ENCODE measurements at places on chromosomes 11 and 22.
A peak's percentile ranks its signal among the peaks of the same experiment; 100 is the strongest.

DNA sequence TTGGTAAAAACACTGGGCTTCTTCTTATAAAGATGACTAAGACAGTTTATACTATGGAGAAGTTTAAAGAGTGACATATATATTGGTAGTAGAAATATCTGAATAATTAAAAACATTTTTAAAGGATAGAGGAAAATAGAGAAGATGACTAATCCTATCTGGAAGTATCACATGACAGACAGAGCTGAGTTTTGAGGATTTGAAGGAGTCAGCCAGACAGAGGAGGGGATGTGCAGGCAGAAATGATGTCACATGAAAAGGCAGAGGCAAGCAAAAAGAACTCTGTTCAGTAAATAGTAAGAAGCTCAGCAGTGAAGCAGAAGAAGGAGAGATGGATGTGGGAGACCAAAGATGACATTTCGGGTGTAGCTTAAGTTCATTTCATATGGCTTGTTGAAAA, 1.6 kb downstream of the OR10A2 start:
- no peak for DNase-seq

DNA sequence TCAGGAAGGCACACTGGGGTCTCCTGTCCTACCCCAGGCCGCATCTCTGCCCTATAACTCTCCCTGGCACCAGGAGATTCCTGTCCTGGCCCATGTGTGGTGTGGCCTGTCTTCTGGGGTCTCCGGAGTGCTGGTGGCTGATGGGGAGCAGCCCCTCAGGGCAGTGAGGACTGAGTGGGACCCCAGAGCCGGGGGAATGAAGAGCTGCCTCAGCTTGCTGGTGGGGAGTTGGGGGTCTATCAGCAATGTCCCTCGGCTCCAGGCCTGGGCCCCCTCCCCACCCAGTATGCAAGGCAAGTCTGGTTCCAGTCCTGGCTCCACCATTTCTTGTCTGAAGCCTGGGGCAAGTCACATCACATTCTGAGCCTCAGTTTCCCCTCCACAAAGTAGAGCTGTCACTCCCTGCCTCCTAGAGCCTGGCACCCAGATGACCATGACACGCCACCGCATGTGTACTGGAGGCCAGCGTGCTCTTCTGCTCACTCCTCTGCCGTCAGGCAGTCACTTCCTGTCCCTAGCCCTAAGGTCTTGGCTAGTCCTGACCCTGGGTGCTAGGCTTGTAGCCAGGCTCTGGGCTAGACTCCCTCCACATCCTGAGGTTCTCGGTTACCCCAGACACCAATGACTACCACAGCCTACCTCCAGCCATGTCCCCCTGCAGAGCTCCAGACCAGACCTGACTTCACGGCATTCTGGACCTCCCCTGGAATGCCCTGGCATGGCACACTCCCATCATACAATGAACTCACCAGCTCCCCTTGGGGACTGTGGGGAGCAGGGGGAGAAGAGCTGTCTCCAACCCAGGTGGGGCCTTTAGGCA, 12.8 kb downstream of the ARAP1 start:
- no peak for DNase-seq

GRCh38 chr11:68506908-68507307, 46.4 kb downstream of the PPP6R3 start:
- no peak for DNase-seq

DNA sequence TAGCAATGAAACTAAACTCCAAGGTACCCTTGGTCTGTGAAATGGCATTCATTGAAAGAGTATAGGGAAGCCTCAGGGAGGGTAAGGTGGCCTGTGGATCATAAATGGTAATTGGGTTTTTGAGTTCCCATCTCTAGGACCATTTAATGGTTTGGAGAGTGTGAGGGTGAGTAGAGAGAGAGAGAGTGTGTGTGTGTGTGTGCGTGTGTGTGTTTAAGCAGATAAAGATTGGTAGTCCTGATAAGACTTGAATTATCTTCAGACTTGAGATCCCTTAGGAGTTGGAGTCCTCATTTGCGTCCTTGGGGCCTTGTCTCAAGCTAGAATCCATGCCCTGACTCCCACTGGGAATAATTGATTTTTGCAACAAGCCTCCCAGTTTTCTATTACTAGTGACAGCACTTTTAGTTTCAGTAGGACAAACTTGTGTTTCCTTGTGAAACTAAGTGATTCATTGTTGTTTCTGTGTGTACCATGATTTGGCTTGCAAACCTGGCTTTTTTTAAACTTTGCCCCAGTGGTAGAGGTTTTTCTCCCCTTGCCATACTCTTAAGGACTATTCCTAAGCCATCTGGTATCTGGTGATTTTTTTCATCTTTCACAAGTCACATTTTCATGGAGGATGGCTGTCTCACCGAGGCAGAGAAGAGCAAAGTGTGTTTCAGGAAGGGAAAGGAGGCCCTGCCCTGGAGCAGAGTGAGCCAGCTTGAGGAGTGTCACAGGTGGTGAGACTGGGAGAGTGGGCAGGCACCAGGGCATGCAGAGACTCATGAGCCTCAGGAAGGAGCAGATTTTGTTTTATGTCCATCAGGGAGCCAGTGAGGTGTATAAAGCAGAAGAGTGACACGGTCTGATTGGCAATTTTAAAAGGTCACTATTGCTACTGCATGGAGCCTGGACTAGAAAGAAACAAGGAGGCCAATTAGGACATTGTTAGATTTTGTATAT, 26.7 kb downstream of the ALKBH3 start:
- no peak for DNase-seq

GRCh38 chr11:44261800-44262591, 47.9 kb downstream of the ALX4 start:
- no peak for DNase-seq

DNA sequence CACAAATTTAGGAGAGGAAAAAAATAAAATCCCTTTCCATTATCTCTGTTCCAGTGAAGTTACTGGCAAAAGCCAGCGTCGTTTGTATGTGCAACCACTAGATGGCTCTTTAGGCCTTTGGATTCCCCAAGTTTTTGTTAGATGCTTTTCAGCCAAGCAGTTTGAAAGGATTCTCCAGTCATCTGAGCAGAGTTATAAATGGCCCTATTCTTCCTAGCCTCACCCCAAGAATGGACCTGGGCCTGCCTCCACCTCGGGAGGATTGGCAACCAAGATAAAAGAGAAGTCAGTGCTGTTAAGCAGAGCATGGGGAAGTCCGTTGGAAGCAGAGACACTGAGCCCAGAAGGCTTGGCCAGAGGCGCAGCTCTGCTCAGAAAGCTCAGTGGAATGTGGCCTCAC, 15.4 kb downstream of the FAM181B start:
- DNase-seq = peak; percentile 55

GRCh38 chr11:16873289-16873688, 134.8 kb downstream of the C11orf58 start:
- no peak for DNase-seq

- DNase-seq = no peak
Measured at GRCh38 chr11:30876663-30877396, 290.7 kb upstream of the MPPED2 start.

DNA sequence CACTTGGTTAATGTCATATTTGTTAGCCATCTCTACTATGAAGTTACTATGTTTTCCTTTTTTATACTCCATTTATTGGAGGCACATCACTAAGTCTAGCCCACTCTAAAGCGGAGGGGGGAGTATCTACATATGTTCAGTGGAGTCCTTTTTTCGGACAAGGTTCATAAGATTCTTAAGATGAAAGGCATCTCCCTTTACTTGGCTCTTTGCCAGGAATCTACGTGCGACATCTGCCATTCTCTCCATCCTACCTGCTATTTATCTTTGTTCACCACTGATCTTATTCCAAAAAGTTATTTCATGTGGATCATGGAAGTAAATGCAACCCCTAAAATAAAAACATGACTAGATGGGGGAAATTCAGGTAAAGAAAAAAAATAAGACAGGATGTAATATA, 77.4 kb upstream of the YWHAH start:
- no peak for DNase-seq

GRCh38 chr11:111098091-111098490, 147.4 kb upstream of the POU2AF2 start:
- DNase-seq = no peak

DNA sequence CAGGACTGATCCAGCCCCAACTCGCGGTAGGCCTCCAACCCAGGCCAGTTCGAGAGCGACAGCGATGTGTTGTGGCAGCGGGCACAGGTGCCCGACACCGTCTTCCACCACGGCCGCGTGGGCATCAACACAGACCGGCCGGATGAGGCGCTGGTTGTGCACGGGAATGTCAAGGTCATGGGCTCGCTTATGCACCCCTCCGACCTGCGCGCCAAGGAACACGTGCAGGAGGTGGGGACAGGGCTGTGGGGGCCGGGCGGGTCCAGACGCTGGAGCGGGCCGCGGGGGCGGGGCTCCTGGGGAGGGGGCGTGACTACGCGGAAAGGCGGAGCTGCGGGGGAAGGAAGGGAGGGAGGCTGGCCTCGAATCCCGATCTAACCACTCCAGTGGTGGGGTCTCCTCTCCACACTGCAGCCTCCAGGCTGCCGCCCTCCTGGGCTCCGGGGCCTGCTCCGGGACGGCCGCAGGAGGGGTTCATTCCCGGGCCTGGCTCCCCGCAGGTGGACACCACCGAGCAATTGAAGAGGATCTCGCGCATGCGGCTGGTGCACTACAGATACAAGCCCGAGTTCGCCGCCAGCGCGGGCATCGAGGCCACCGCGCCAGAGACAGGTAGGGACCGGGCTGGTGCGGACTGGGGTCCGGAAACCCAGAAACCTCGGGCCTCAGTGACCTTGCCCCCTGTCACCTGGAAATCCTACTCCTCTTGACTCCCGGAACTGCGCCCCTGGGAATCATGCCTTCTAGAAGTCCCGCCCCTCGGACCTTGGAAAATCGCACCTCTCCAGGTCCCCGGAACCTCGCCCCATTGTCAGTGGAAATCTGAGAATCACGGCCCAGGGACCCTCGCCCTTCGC, 14.9 kb downstream of the TMEM258 start:
- DNase-seq = peak; percentile 56

- DNase-seq = no peak
Measured at GRCh38 chr11:123362941-123363340, 67.1 kb upstream of the GRAMD1B start.

DNA sequence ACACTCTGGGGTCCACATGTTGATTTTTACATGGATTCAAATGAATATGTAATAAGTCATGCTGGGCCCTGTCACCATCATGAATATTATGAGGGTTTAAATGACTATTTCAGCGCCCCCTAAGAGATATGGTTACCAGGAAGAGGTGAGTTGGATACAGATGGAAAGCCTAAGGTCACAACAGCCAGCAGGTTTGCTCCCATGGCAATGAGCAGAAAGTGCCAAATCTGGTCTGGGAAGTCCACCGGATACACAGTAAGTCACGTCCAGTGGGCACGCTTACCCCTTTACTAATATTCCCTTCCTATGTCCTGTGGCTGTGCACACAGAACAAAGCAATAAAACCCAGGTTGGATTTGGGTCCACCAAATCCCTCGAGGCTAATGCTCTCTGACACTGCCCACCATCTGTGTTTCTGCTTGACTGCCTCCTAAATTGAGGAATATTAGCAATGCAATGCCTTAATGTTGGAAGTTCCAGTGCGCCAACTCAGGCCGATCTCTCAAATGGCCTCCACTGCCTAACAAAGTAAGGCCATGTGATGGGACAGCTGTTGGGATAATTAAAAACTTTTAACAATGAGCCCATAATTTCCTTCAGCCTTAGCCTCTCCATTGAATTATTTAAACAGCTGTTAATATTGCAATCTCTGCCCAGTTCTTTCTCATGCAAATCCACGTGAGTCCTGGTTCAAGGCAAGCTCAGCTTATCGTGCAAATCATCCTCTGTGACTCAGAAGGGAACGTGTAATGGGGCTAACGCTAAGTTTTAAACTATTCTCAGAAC, 97.6 kb downstream of the SLC1A2 start:
- no peak for DNase-seq

GRCh38 chr11:112931703-112932102, 29.5 kb upstream of the NCAM1 start:
- DNase-seq = no peak

- no peak for DNase-seq
Measured at GRCh38 chr11:35210876-35211546, 72.0 kb downstream of the CD44 start.

DNA sequence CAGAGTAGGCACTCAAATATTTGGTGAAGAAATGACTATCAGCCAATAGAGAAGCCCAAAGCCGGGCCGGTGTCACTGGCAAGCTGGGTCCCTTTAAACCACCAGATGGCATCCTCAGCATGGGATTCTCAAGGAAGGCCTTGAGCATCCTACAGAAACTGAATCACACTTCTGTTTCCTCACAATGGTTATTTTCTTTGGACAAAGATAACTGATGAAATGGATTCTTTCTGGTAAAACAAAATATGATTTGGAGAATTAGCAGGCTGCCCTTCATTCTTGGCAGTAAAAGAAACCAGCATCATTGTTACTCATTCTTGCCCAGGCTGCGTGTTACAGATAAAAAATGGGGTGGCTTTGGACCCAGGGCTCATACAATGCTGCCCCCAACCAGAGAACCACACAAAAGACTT, 30.3 kb upstream of the ASPHD2 start:
- peak; percentile 64 for DNase-seq

GRCh38 chr22:48756146-48757111, 1071.2 kb downstream of the BRD1 start:
- DNase-seq = peak; percentile 2

DNA sequence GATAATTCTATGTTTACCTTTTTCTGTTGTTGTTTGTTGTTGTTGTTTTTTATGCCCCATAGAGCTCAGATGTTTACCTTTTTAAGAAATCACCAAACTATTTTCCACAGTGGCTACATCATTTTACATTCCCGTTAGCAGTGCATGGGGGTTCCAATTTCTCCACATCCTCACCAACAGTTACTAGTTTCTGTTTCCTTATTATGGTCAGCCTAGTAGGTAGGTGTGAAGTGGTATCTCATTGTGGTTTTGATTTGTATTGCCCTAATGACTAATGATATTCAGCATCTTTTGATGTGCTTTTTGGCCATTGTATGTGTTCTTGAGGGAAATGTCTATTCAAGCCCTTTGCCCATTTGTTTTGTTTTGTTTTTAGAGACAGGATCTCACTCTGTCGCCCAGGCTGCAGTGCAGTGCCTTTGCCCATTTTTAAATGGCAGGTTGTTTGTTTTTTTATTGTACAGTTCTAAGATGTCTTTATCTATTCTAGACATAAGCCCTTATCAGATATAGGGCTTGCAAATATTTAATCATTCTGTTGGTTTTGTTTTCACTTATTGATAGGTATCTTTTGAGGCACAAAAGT, 27.5 kb downstream of the CHEK2 start:
- DNase-seq = no peak

DNA sequence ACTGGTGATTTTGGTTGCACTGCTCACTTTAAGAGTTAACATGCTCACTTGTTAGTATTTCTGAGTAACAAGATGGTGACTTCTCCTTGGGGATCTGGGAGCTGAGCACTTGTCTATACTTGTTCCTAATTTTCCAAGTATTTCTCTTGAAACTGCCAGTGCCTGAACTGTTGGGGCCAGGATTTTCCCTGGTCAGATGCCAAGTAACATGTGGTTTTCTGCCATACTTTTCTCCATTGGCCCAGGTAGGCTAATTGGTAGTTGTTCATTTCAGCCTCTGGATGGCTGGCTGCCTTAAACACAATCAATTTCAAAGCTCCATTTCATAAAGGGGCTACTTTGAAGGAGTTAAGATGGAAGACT, 35.0 kb downstream of the RNF141 start:
- DNase-seq = no peak

DNA sequence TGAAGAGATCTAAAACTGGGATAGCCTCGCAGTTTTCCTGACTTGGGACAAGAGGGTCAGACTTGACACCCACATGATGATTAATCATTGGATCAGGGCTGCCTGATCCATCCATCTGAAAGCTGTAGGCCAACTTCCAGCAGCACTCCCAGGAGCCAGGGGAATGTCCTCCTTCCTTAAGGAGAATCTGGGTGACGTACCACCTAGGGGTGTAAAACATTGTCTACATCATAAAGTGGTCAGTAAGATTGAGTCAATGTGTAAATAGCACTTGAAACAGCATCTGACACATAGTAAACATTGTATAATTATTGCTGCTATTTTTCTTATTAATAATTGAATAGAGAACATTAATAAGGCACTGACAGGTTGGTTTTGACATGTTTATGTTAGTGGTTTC, 392.8 kb downstream of the JRKL start:
- no peak for DNase-seq

Data from ELF-1 (cell line).